Activated CD4-positive, alpha-beta T cell treated with anti-CD3 and anti-CD28 coated beads, Interleukin-2, amount 10 ng/mL, durations not matched to agents 7 days and 5 days (primary cell): ENCODE measurements at places on chromosomes 6 and 20. TPM values are rescaled to one million over a fixed set of nuclear protein-coding genes. Genes with fewer than 3 reads are reported as not detected.

The LEMD2 gene
- total RNA-seq = 74.1 TPM

The MYLK4 gene
- 0.69 TPM for total RNA-seq

The E2F1 gene
- 64.9 TPM for total RNA-seq

The ROMO1 gene
- 55.0 TPM for total RNA-seq

The LY6G6D gene
- total RNA-seq = not detected

The GINS1 gene
- 28.8 TPM for total RNA-seq

The KHDC1L gene
- not detected for total RNA-seq

The AIF1 gene
- total RNA-seq = 48.0 TPM

The DPPA5 gene
- not detected for total RNA-seq

The DNPH1 gene
- total RNA-seq = 48.6 TPM

The GRM1 gene
- not detected for total RNA-seq

The KDM1B gene
- total RNA-seq = 10.5 TPM

The GLP1R gene
- total RNA-seq = not detected

The C20orf202 gene
- not detected for total RNA-seq

The TAGAP gene
- 67.9 TPM for total RNA-seq

The TNXB gene
- 3.9 TPM for total RNA-seq

The ZNF391 gene
- total RNA-seq = 2.0 TPM

GRCh38 chr6:168123165-168123911 lies 44.3 kb upstream of the FRMD1 start:
- H3K27me3 ChIP-seq = no peaks in the 10 kb centered on the region
- H3K27ac ChIP-seq = no peak overlapping the region
- no peak for DNase-seq
- H3K36me3 ChIP-seq = no peaks in the 10 kb centered on the region
- H3K4me1 ChIP-seq = no peaks in the 10 kb centered on the region
- H3K4me3 ChIP-seq = no peak overlapping the region

GRCh38 chr6:84575264-84575663 lies 189.1 kb downstream of the TBX18 start:
- no peaks in the 10 kb centered on the region for H3K4me1 ChIP-seq
- H3K27me3 ChIP-seq = no peaks in the 10 kb centered on the region
- H3K36me3 ChIP-seq = no peaks in the 10 kb centered on the region
- DNase-seq = no peak
- H3K27ac ChIP-seq = no peak overlapping the region
- H3K4me3 ChIP-seq = no peak overlapping the region

GRCh38 chr20:7627734-7628663 lies 312.3 kb downstream of the HAO1 start:
- H3K4me1 ChIP-seq = no peaks in the 10 kb centered on the region
- H3K4me3 ChIP-seq = no peak overlapping the region
- no peak for DNase-seq
- no peaks in the 10 kb centered on the region for H3K36me3 ChIP-seq

DNA sequence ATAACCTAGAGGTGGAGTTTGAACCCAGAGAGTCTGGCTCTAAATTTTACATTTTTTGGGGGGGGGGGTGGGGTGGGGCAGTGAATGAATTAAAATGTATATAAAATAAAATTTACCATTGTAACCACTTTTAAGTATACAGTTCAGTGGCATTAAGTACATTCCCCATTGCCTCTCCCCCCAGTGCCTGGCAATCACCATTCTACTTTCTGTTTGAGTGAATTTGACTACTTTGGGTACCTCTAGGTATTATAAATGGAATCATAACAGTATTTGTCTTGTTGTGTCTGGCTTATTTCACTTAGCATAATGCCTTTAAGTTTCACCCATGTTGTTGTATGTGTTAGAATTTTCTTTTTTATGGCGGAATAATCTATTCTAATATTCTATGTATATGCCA lies 2.7 kb downstream of the FAM110A start:
- no peak for DNase-seq
- peaks cover 27% of the 10 kb centered on the region for H3K36me3 ChIP-seq
- no peak overlapping the region for H3K27ac ChIP-seq

DNA sequence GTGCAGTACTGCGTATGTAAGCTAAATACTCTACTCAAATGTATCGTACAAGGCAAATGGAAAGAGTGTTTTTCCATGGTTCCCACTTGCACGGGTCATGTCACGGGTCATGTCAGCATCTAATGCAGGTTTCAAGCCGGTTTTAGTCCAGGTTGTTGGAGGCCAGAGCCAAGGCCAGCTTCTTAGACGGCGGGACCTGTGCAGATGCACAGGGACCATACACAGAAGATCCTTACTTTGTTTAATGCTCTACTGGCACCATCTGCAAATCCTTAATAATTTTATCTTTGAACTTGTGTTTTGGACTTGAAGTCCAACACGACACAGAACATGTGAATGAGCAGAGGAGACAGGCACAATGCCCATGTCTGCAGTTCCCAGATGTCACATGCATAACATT lies 42.7 kb downstream of the SOD2 start:
- no peak overlapping the region for H3K27ac ChIP-seq
- H3K27me3 ChIP-seq = no peaks in the 10 kb centered on the region
- H3K36me3 ChIP-seq = no peaks in the 10 kb centered on the region
- no peak overlapping the region for H3K4me3 ChIP-seq
- H3K4me1 ChIP-seq = peaks cover 2% of the 10 kb centered on the region

DNA sequence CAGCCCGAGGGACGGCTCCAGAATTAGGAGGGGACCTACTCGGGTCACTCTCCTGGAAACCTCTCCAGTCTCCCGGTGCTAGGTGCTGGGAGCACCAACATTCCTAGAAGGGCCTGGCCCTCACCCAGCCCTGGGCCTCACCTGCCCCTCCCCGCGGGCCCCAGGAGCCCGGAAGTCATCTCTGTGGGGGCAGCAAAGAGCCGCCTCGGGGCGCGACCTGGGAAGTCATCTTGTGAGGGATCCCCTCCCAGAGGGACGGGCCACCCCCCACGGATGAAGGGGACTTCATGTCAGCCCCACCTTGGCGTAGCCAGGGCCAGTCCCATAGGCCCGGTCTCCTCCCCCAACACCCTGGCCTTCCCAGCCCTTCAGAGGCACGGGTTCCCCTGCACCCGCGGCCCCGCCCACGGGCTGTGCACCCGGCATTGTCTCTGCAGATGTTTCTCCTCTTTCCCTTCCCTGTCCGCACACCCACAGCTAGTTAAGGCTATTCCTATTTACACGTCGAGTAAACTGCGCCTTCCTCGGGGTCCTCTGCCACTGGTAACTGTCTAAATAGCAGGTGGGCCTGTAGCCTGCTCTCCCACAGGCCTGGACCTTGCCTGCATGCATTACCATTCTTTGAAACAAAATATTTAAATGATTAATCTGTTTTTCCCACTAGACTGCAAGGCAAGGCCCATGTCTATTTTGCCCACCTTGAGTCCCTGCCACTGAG lies 896 bp upstream of the RNASET2 start:
- peak overlapping the region; percentile 90 for H3K4me3 ChIP-seq
- peak overlapping the region; percentile 96 for H3K27ac ChIP-seq
- H3K27me3 ChIP-seq = no peaks in the 10 kb centered on the region
- DNase-seq = peak; percentile 61
- peaks cover 30% of the 10 kb centered on the region for H3K36me3 ChIP-seq

DNA sequence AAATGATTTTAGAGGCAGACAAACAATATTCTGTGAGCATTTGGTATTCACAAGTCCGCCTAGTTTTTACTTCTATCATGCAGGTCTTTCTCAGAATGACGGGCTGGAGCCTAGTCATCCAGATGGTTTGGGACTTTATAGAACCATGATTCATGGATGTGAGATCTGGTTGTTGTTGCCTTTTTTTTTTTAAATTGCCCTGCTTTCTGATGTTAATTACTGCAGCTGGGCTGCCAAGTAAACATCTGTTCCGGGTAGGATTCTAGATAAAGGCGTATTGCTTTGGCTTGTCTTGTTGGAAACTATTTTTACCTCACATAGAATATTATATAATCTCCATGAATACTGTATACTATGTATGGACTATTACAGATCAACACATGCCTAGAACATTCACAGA lies 58.1 kb downstream of the RNF217 start:
- no peaks in the 10 kb centered on the region for H3K36me3 ChIP-seq
- H3K27me3 ChIP-seq = no peaks in the 10 kb centered on the region
- DNase-seq = no peak
- no peak overlapping the region for H3K27ac ChIP-seq
- no peaks in the 10 kb centered on the region for H3K4me1 ChIP-seq

DNA sequence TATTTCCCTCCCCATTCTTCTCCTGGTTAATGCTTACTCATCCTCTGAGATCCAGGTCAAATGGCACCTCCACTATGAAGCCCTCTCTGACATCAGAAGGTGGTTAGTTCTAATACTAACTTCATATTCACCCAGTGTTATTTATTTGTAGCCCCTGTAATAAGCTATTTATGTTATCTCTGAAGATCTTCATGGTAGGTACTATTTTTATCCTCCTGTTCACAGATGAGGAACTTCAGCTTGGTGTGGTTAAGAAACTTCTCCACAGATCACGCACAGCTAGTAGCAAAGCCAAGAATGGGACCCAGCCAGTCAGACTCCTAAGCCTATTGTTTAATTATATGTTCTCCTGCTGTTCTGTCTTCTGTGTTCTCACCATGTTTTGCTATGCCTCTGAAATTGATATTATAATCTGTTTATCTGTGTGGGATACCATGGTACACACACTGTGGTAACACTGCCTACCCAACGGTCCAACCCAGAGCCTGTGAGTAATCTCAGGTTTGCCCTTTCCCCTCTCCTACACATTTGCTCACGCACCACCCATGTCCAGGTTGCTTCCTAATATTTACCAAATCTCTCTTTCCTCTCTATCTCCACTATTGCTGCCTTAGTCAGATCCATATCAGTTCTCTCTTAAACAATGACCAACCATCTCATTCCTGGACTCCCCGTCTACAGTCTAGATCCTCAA lies 98.4 kb downstream of the IPCEF1 start:
- H3K4me1 ChIP-seq = peaks cover 17% of the 10 kb centered on the region
- H3K27ac ChIP-seq = no peak overlapping the region
- H3K36me3 ChIP-seq = peaks cover 18% of the 10 kb centered on the region
- no peak overlapping the region for H3K4me3 ChIP-seq

DNA sequence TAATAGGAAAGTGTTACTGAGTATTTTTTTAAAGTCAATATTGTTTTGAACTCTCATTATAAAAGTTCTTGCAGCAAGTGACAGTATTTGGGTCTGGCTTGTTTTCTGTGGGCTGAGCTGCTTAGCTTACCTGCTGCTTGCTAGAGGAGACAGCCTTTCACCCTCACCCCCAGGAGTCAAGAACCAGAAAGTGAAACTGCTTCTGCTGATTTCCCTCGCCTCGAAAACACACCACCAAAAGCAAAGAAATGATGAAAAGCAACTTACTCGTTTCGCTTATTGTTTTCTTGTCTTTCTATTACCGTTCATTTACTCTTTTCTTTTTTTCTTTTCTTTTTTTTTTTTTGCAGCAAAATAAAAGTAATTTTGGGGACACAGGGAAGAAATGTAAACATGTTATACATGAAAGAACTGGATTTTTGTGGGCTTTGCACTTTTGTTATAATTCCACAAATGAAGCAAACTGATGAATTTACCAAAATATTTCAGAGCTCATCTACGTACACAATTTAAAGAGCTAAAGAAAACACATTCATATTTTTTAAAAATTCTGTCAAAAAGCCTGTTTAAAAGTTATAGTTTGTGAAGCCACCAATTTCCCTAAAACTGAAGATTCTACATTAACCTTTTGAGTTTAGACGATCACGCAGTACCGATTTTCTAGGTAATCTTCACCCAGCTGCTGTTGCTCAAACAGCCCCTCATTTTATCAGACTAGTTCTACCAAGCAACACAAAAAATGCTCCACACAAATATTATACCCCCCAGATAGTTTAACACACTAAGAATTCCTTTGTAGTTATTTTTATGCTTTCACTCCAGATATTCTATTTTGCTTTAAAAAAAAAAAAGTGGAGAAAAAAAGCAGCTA lies 1.7 kb downstream of the SCML4 start:
- H3K4me3 ChIP-seq = peak overlapping the region; percentile 79
- peaks cover 26% of the 10 kb centered on the region for H3K36me3 ChIP-seq

GRCh38 chr6:31661262-31662123 lies 915 bp upstream of the C6orf47 start:
- DNase-seq = no peak
- H3K27ac ChIP-seq = peak overlapping the region; percentile 85

- no peaks in the 10 kb centered on the region for H3K36me3 ChIP-seq
- H3K27me3 ChIP-seq = no peaks in the 10 kb centered on the region
- no peaks in the 10 kb centered on the region for H3K4me1 ChIP-seq
Observed at GRCh38 chr6:165183071-165183470, 126.3 kb downstream of the C6orf118 start.

DNA sequence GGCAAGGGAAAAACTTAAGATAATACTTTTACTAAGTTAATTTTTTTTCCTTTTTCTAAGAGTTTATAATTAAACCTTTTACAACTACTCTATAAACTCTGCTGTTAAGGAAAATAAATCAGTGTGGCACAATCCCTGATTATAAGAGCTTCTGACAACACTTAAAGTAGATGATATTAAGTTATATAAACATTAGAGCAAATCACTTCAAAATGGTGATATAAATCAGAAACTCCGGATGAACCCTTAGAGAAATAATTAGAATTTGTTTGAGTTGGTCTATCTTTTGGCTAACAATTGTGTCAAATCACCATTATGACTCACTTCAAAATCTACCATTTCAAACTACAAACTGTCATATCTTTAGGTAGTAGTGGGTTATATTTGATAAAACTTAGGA lies 104.9 kb downstream of the ARHGAP18 start:
- no peak overlapping the region for H3K27ac ChIP-seq
- no peaks in the 10 kb centered on the region for H3K27me3 ChIP-seq
- H3K4me1 ChIP-seq = peaks cover 5% of the 10 kb centered on the region

DNA sequence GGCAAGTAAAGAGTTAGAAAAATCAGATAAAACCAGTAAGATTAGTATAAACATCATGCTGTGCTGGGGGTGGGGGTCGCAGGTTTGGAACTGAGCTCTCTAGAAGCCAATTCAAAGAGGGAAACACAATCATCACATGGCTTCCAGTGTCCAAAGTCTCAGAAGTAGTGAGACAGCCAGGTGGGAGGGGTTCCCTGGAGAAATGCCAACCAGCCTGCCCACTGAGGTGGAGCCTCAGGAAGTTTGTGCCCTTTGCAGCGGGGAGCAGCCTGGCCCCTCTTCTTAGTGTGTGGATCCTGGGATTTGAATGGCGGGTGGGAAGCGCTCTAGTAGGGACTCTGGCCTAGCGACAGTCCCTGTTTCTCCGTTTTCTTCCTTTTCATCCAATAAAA lies 21.4 kb downstream of the C6orf15 start:
- DNase-seq = no peak
- peaks cover 29% of the 10 kb centered on the region for H3K4me1 ChIP-seq
- H3K27ac ChIP-seq = no peak overlapping the region
- H3K27me3 ChIP-seq = peaks cover under 1% of the 10 kb centered on the region
- H3K36me3 ChIP-seq = no peaks in the 10 kb centered on the region
